Activated T-helper 1 cell treated with anti-CD3 and anti-CD28 coated beads, Interleukin-2, amount 50 U/mL, for 16 hours (primary cell): ENCODE measurements at places on chromosomes 4 and X.

DNA sequence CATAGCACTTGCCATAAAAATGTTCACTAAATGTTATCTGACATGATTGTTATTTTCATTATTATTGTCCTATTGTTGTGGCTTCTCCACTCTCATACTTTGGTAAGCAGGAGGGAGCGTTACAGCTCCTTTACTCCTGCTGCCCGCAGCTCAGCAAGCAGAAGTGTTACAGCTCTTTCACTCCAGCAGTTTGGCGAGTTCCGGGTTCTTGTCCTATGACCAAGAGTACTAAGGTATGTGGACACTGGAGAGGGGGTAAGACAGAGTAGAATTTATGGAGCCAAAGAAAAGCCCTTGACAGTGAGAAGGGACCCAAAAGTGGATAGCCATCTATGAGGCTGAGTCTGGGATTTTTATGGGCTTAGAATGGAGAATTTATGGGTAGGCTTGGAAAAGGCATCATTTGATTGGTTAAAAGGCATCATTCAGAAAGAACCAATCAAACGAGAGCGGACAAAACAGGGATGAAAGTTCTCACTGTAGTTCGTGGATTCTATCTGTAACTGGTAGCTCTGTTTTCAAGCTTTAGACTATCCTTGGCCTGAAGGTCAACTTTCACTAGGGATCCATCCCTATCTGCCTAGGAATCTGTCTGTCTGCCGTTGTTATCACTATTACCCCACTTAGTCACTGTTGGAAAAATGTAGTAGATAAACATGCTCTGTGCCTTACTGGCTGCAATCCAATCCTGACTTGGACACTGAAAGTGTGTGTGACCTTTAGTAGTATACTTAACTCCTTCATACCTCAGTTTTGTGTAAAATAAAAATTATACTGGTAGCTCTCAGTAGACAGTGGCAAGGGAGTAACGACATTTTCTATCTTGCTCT lies 545.6 kb upstream of the LCORL start:
- DNase-seq, result no peak

DNA sequence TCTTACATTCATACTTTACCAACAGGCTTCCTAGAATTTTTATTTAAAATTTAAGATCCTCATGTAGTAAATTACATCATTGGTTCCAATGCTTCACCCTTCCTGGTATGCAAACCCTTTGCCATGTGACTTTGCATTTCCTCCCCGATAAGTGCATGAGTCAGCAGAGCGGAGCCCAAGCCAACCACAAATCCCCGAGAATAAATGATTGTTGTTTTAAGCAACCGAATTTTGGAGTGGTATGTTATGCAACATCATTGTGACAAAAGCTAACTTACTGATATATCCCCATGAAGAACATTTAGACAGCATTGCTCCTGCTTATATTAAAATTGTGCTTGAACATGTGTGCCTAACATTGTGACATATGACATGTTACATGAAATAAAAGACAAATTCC lies 199.4 kb upstream of the DDX53 start:
- no peak for DNase-seq

DNA sequence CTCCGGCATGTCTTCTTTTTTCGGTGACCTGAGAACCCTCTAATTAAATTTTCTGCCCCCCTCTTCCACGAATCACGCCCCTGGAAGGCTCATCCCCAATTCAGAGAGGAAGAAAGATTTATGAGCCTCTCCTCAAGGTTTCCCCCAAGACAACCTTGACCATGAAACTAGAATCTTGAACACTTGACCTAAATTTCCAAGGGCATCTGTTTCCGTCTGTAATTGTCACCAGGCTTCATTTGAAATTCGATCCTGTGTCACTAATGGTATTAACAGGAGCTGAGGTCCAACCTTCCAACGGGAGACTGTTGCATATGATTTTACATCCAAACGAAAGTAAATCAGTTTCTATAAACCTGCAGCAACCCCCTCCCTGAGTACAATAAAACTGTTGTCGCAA lies 139.9 kb upstream of the ZIC3 start:
- DNase-seq, result no peak

- no peak for DNase-seq
Observed at GRCh38 chr4:80307774-80308465, 27.6 kb upstream of the CFAP299 start.

DNA sequence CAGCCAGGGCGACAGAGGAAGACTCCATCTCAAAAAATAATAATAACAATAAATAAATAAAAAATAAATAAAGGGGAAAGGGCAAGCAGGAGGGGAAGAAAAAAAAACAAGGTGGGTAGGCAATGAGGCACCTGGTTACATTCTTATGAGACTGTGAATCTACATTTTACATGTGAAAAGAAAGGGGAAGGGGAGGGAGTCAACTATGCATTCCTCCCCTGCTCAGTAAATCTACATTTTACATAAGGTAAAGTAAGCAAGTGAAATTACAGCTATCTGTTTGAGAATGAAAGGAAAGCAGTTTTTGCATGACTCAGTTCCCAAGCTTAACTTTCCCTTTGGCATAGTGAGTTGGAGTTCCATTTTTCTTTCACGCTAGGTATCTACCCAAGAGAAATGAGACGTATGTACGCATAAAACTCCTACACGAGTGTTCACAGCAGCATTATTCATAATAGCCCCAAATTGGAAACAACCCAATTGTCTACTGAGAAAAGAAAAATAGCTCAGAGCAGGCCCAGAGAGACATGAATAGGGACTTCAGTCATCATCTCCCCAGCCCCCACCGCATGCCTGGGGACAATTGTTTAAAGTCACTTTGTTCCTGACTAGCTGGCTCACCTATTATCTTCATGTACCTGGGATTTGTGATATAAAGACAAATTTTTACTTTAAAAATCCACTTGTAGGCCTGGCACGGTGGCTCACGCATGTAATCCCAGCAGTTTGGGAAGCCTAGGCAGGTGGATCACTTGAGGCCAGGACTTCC lies 52.4 kb downstream of the DDX3X start:
- no peak for DNase-seq

DNA sequence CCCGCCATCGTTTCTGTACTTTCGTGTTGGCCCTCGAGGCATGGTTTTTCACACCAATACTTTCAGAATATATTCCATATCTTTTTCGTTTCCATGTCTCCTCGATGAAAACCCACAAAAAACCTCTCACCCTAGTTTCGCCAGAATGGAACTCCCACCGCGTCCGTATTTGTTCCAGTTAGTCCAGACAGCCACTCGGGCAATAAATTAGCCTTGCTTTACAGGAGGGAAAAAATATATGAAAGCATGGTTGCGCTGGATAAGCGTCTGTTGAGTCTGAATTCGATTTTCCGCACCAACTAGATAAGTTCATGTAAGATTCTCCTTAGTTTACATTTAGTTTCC lies 550 bp upstream of the CHM start:
- no peak for DNase-seq

- DNase-seq, result no peak
Observed at GRCh38 chr4:185825737-185826136, 13.7 kb upstream of the SORBS2 start.

DNA sequence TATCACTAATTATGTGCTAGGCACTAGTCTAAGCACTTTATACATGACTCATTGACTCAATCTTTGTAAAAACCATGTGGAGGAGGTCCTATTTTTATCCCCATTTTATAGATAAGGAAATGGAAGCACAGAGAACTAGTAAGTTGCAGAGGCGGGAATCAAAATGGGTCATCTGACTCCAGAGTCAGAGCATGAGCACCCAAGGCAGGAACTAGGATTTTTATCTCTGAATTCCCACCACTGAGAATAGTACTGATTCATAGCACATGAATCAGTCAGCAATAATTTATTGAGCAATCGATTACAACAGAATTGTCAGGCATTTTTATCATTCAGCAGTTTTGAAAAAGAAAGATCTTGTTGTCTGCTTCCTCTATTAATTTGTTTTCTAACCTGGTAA lies 19.3 kb downstream of the SCARB2 start:
- no peak for DNase-seq

DNA sequence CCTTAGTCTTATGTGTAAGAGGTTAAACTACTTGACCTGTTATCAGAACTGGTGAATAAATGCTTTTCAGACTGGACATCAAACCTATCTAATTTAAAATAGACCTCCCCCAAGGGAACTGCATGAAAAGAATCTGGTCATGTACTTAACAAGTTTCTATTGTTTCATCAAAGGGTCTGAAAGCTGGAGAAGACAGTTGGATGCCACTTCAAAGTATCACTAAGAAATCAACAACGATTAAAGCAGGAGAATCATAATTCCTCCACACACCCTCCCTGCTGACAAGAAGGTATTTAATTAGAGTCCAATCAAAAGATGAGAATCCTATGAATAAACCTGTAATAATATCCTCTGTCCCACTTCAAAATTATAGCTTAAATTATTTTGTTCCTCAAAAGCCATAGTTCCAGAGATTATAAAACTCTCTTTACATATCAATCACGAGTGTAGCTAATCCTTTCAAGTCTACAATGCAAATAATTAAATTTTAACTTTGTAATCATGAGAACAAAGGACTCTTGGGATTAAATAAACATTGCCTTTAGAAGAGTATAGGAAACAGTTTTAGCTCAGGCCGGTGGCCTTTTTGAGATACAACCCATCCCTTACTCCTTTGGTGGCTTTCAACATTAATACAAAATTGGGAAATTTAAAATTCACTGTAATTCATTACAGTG lies 35.1 kb downstream of the TSPAN5 start:
- no peak for DNase-seq

DNA sequence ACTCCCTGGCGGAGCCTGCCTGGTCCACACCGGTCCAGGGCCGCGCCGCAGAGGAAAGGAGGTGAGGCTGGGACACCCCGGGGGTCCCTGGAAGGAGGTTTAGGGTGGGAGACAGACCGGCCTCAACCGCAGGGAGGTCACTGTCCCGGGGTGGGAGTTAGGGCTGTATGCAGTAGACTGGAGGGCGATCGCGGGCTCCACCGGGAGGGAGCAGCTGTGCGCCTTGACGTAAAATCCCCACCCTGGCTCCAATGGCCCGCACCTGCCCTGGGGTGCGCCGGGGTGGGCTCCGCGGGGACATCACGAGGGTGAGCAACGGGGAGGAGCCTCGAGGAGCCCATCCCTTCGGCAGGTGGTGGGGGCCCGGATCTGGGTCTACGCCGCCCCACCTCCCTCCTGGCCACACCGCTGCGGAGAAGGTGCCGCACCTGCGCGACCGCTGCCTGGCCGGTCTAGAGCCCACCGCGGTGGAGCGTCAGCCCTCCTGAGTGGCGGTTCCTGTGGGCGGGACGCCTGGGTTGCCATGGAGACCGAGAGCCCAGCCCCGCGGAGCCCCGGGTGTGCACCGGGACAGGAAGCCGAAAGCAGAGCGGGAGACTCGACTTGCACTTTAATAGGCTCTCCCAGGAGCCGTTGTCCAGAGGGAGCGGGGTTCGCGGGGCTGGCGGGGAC lies 105.1 kb downstream of the ADRA2C start:
- DNase-seq, result no peak

- DNase-seq, result no peak
Observed at GRCh38 chr4:150942539-150942938, 72.5 kb downstream of the LRBA start.

DNA sequence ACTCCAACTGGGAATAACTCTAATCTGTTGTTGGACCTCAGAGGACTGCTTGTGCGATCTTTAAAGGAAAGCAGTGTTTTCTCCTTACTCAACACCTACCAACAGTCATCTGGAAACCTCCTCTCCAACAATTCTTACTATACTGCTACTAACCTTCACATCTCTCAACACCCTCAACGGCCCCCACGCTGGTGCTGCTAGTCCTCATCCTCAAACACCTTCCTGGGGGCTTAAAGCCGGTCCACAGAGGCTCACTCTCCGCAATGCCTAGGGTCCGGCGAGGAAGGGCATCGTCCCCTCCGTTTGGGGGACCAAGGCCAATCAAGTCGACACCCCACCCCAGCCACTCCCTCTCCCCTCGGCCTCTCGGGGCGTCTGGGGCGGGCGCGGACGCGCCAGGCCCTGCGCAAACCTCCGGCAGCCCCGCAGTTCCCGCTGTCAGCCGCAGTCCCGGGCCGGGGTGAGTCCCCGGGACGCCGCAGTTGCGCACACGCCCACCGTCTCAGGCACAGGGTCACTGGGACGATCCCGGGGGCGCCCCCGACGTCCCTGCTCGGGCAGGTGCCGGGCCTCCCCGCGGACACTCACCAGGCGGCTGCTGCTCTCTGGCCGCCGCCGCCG lies 418 bp downstream of the TAB3 start:
- peak; percentile 8 for DNase-seq

DNA sequence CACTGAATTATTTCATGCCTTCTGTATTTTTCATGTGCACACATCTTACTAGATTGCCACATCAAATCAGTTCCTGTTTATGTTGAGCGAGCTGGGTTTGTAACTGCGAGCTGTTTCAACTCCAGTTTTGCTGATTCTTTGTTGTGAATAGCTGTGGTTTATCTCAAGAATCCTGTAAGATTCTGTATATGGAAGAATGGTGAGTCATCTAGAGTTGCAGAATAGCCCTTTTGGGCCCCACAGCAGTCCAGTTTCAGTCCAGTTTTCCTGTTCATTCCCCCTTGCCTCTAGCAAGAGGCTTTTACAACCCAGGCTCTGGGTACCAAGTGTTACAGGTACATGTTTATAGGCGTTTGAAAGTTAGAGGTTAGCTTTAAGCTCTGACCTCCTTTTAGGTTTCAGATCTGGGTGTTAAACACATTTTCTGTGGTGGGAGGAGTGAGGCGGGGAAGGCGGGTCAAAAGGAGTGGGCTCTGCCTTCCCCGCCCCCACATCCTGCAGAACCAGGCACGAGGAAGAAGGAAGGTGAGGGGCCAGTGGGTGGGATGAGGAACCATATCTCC lies 32.7 kb downstream of the TBC1D14 start:
- DNase-seq, result no peak

DNA sequence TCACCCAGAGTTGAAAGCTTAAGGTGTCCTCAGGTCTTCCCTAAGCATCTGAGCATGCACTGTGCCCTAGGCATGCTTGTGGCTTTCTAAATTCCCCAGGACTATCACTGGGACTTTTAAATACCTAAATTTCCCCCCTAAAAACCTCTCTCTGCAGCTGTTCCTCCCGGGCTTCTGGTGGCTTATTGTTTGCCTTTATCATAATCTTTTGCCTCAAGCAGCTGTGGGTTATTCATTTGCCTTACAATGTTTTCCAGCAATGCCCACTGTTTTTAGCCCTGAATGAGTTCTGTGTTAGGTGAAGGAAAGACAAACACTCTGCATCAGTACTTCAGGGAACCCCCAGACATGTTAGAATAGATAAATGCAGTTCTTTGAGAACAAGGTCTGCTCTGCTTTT lies 455.0 kb downstream of the ZIC3 start:
- DNase-seq, result no peak

GRCh38 chrX:31397119-31397518 lies 325.3 kb upstream of the FTHL17 start:
- DNase-seq, result no peak

DNA sequence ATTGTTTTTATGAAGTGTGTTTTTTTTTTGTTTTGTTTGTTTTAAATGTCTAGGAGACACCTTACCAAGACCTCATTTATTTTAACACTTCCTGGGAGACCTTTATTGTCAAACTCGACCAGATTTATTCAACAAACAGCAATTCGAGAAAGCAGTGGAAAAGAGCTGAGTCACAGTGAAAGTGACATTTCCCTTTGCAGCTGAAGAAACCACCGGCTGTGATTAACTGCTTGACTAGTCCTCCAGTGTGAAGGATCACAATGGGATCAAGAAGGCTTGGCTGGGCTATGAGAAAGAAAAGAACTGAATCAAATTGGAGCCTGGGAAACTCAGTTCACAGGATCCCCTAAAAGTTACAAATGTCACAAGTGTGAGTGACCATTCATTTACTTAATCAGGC lies 11.9 kb upstream of the ADH7 start:
- DNase-seq, result no peak

- DNase-seq, result no peak
Observed at GRCh38 chr4:41865981-41866798, 69.0 kb upstream of the TMEM33 start.
